Brain pericyte (primary cell): ENCODE measurements at places on chromosomes 2 and 18.

GRCh38 chr2:96493072-96493471 lies 12.1 kb downstream of the NEURL3 start:
- DNase-seq = no peak

GRCh38 chr2:74416778-74417177 lies 4.6 kb downstream of the C2orf81 start:
- DNase-seq = no peak

DNA sequence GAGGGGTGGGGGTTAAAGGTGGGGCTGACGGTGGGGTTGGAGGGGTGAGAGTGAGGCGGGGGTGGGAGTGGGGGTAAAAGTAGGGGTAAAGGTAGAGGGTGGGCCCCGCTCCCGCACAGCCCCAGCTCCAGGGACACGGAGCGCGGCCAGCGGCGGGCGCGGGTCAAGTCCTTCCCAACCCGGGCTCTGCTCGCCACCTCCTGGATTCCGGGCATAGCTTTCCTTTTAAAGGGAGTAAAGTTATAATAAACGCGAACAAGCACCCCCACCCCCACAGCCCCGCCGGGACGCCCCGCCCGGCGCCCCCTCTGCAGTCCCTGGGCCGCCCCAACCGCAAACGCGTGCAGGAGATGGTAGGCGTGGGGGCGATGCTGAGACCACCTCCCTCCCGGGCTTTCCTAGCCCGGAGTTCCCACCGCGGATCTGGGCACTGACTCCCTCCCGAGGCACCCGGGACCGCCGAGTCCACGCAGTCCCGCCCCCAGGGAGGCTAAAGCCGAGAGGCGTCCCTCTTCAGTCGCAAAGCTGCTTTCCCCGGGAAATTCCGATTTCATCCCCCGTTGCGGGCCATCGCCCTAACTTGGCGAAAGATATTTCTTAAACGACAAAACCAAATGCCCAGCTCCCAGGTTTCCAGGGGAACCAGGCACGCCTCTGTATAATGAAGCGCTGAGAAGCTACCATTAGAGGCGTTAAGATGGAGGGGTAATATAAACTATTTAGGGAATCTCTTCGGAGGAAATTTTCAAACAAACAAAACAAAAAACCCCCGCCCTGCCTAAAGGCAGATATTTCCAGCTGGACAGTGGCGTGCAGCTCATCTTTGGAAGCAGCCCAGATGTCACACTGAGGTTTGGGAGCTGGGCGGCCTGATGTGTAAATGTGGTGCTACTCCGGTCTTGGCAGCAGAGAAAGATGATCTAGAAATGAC lies at the start of gene LIMS2:
Gene LIMS2, minus strand, starts transcription at position 200 of the 931 bp plus-strand sequence. CDS start 506 bp downstream, outside the sequence.
- no peak for DNase-seq

- DNase-seq = no peak
Measured at GRCh38 chr2:183995632-183996031, 602.7 kb upstream of the ZNF804A start.

GRCh38 chr2:22753476-22753875 lies 631.5 kb upstream of the KLHL29 start:
- no peak for DNase-seq

- no peak for DNase-seq
Measured at GRCh38 chr18:30485078-30485477, 557.5 kb downstream of the DSC3 start.

DNA sequence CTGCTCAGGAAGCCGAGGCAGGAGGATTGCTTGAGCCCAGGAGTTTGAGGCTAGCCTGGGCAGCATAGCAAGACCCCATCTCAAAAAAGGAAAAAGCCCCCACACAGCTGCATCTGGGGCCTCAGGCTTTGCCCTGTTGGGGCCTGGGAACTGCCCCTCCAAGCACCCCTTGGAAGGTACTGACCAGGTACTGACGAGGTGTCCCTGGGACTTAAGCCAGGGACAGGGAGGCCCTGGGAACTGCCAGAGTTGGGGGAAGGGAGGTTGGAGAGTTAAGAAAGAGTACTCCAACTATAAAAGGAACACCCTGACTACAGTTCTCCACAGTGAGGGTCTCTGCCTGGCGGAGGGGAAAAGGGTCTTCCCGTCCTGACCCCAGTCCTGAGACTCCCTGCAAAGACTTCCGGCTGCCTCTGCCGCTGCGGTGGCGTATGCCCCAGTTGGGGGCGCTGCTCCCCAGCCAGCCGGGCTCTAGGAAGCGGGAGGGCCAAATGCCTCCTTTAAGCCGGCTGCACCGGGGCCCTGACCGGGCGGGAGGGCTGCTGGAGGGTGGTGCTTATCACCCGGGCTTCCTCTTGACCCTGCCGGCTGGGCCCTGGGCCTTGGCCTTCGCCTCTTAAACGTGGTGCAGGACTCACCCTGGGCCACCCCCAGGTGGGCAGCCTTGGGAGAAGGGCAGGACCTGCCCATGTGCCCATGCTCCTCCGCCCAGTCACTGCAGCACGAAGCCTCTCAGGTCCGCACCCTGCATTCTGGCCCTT lies 12.8 kb downstream of the SLC30A3 start:
- DNase-seq = no peak

- DNase-seq = peak; percentile 50
Measured at GRCh38 chr2:47221946-47222345, 66.8 kb upstream of the STPG4 start.

- no peak for DNase-seq
Measured at GRCh38 chr2:75752828-75753227, 42.1 kb upstream of the GCFC2 start.

GRCh38 chr2:8378016-8378810 lies 303.6 kb upstream of the ID2 start:
- no peak for DNase-seq

GRCh38 chr2:9287400-9288045 lies 80.9 kb downstream of the ASAP2 start:
- no peak for DNase-seq

GRCh38 chr18:76834379-76834778 lies 12.0 kb downstream of the ZNF236 start:
- no peak for DNase-seq

GRCh38 chr2:31054842-31055388 lies 83.3 kb downstream of the GALNT14 start:
- no peak for DNase-seq

GRCh38 chr2:143847257-143847656 lies 672.7 kb downstream of the ZEB2 start:
- DNase-seq = no peak

GRCh38 chr2:77487074-77487803 lies 34.9 kb downstream of the LRRTM4 start:
- DNase-seq = no peak

GRCh38 chr2:124524155-124524915 lies 499.2 kb downstream of the CNTNAP5 start:
- DNase-seq = no peak

GRCh38 chr2:190197143-190197720 lies 122.4 kb downstream of the HIBCH start:
- no peak for DNase-seq

- no peak for DNase-seq
Measured at GRCh38 chr2:223306371-223306770, 254.4 kb downstream of the KCNE4 start.

GRCh38 chr2:134408791-134409190 lies 154.9 kb downstream of the MGAT5 start:
- no peak for DNase-seq

GRCh38 chr18:34904994-34905393 lies 136.2 kb upstream of the MAPRE2 start:
- no peak for DNase-seq

- no peak for DNase-seq
Measured at GRCh38 chr2:27408601-27409320, 630 bp downstream of the PPM1G start.

DNA sequence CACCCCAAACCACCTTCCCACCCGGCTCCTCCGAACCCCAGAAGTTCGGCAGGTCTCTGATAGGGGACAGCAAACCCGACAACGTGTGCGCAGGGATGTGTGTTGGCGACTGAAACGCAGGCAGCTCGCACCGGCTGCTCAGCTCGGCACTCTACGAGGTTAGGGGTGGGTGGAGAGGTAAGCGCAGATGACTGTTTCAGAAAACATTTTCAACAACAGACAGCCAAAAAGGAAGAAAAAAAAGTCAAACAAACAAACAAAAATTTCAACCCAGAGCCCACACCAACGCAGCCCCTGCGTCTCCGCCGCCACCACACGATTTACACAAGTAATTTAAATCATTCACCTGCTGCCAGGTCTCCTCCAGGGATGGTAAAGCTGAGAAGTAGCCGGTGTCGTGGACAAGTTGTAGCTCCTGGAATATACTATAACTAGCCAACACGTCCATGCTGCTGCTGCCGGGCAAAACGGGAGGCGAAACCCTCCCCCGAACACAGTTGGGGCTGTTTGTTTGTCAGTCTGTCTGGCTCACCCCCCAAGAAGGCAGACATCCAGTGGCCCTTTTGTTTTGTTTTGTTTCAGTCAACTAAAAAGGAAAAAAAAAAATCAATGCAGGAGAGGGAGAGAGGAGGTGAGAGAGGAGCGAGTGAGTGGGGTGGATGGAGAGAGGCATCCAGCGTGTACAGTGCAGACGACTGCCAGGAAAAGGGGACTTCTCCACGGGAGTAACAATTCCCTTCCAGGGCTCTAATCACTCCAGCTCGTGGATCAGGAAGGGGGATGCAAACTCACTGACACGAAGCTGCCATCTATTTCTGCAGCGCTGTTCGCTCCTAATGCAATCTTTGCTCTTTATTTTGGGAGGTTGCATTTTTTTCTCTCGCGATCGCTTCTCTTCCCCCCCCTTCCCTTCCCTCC lies at the start of gene KLF7:
Gene KLF7, minus strand, starts transcription at position 828 of the 918 bp plus-strand sequence. Its CDS starts 380 bp downstream, at position 448.
- no peak for DNase-seq

GRCh38 chr2:59322005-59322404 lies 1080.9 kb upstream of the FANCL start:
- DNase-seq = no peak

- DNase-seq = no peak
Measured at GRCh38 chr18:25561918-25562317, 210.0 kb upstream of the ZNF521 start.

GRCh38 chr2:25539136-25539535 lies 134.2 kb downstream of the DTNB start:
- DNase-seq = no peak

- DNase-seq = peak; percentile 52
Measured at GRCh38 chr2:218272531-218273212, 2.4 kb downstream of the PNKD start.
